ENCODE measurements at places on chromosomes 6 and 20. TPM values are rescaled to one million over a fixed set of nuclear protein-coding genes. Genes with fewer than 3 reads are reported as not detected.

Gene GRIK2
- total RNA-seq, result 0.90 TPM

Gene DLL1
- 2.7 TPM for total RNA-seq

Gene KHDRBS2
- 2.7 TPM for total RNA-seq

Gene TTI1
- 37.4 TPM for total RNA-seq

DNA sequence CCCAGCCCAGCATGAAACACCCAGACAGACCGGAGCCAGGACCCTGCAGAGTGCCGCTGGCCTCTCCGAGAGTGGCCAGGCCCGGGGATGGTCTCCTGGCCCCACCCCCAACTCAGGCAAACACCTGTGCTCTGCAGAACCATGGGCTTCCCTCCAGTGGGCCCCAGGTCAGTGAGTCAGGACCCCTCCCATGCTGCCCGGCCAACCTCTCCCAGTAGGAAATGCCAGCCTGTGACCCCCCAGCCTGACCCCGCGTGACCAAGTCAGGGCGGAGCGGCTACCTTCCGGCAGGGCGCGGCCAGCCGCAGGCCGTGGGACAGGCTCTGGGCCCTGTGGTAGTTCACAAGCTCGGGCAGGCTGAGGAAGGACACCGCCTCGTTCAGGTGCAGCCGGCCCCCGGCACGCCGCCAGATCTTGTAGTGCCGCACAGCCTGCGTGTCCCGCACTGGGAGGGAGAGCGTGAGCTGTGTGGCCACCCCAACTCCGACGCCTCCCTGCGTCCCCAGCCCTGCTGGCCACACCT, 3.2 kb downstream of the PTK6 start:
- H3K27me3 ChIP-seq, result no peaks in the 10 kb centered on the region
- H3K27ac ChIP-seq, result no peak overlapping the region
- H3K4me3 ChIP-seq, result no peak overlapping the region
- DNase-seq, result no peak
- H3K36me3 ChIP-seq, result no peaks in the 10 kb centered on the region

DNA sequence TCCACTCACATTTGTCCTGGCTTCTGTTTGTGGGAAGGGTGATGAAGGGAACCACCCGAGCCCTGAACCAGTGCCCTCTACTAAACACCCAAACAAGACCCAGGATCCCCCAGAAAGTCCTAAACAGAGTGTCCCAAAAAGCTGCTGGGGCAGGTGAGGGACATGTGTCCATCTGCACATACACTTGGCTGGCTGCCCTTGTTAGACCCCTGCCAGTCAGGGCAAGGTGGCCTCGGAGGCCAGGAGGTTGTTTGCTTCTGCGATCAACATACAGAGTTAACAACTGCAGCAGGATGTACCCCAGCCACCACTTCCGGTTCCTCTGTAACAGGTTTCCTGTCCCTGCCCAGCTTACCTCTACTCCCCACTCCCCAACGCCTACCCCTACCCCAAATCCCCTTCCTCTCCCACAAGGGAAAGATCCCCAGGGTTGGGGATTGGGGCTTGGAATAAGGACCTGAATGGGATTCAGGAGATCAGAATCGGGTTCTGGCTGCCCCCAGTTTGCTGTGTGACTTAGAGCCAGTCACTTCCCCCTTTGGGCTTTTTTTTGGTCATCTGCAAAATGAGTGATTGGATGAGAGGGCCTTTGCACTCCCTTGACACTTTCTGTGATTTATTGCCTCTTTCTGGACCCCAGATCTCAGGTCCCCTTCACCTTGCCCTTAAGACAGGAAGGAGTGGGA, 13.9 kb downstream of the DEF6 start:
- H3K27ac ChIP-seq, result no peak overlapping the region
- no peaks in the 10 kb centered on the region for H3K4me1 ChIP-seq
- H3K27me3 ChIP-seq, result no peaks in the 10 kb centered on the region
- H3K36me3 ChIP-seq, result no peaks in the 10 kb centered on the region
- H3K4me3 ChIP-seq, result no peak overlapping the region

DNA sequence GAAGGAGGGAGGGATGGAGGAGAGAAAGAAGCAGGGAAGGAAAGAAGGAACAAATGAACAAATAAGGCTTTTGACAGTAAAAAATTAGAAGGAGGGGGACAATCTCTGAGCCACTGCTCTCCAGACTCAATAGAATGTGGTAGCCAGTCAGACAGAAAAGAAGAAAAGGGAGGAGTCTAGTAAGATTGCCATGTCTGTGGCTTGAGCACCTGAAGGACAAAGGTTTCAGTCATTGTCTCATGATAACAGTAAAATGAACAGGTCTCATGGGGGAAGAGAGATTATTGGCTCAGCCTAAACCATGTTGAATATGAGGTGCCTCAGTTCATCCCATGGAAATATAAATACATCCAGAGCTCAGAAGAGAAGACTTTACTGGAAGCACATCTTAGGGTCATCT, 14.0 kb upstream of the LOC128125822 start:
- no peak overlapping the region for H3K27ac ChIP-seq
- H3K4me3 ChIP-seq, result no peak overlapping the region
- no peaks in the 10 kb centered on the region for H3K4me1 ChIP-seq

DNA sequence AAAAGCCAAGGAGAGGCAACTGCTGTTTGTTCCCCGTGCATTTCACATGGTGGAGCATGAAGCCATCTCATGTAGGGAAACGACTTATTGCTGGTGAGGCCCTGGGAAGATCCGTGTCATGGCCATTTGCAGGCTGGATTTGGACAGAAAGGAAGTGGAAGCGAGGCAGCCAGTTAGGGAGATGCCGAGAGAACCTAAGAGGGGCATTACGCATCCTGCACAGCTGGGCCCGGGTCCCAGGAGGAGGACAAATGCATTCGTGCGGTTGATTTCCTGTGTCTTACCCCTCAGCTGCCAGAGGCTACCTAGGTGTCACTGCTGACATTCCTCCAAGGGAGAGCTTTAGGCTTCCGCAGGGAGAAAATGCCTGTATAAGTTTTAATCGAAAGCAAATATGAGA, 316.2 kb upstream of the CDYL start:
- H3K36me3 ChIP-seq, result peaks cover 8% of the 10 kb centered on the region
- H3K4me3 ChIP-seq, result no peak overlapping the region
- no peaks in the 10 kb centered on the region for H3K27me3 ChIP-seq
- H3K4me1 ChIP-seq, result no peaks in the 10 kb centered on the region
- H3K27ac ChIP-seq, result no peak overlapping the region
- no peak for DNase-seq

- no peak for DNase-seq
- H3K4me3 ChIP-seq, result no peak overlapping the region
- no peaks in the 10 kb centered on the region for H3K4me1 ChIP-seq
- H3K27ac ChIP-seq, result no peak overlapping the region
- H3K27me3 ChIP-seq, result no peaks in the 10 kb centered on the region
These were observed 506.0 kb downstream of the RFPL4B start for GRCh38 chr6:112853162-112853561.

DNA sequence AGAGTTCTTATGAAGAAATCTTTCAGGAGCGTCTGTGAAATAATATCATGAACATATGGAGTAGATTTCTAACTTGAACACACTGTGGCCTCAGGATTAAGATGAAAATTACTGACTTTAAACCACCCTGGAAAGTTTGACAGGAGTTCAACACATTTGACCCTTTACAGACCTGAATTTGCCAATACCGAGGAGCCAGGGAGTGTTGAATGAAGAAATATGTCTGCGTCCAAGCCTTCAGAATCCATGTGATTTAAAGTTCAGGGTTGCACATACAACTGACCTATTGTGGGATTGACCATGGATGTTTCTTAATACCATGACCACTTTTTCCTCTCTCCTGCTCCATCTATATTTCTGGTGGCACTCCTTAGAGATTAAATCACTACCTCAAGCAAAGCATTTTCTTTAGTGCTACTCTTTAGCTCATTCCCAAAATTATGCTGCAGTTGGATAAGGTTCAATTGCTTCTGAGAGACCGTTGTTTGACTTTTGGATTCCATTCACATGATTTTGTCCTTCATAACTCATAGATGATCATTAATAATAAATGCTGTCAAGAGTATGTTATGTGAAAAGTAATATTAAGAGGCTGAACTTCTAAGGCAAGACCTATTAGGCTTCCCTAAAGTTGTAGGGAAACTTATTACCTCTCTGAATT, 57.4 kb downstream of the PRL start:
- H3K36me3 ChIP-seq, result peaks cover 23% of the 10 kb centered on the region
- H3K4me3 ChIP-seq, result no peak overlapping the region
- H3K27me3 ChIP-seq, result no peaks in the 10 kb centered on the region
- H3K4me1 ChIP-seq, result no peaks in the 10 kb centered on the region
- no peak overlapping the region for H3K27ac ChIP-seq

DNA sequence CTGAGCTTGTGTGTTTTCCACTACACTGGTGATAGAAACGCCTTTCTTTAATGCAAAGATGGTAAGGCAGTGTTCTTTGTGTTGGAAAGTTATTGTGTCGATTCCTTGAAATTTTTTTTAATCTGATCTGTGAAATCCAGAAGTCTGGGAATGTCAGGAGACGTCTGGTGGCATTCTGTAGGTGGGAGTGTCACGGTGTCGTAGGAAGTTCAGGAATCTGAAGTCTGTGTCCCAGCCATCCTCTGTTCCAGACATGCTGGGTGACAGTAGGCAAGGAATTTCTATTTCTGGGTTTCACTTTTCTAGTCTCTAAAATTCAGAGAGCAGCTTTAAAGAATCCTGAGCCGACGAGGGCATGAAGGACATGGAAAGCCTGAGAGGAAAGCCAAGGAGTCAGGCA, 223.8 kb downstream of the ZNF217 start:
- no peak overlapping the region for H3K27ac ChIP-seq

GRCh38 chr20:54479138-54479906, 3.9 kb downstream of the DOK5 start:
- no peaks in the 10 kb centered on the region for H3K36me3 ChIP-seq
- peaks cover 7% of the 10 kb centered on the region for H3K4me1 ChIP-seq
- peak; percentile 38 for DNase-seq
- peaks cover 3% of the 10 kb centered on the region for H3K27me3 ChIP-seq
- no peak overlapping the region for H3K4me3 ChIP-seq
- no peak overlapping the region for H3K27ac ChIP-seq

DNA sequence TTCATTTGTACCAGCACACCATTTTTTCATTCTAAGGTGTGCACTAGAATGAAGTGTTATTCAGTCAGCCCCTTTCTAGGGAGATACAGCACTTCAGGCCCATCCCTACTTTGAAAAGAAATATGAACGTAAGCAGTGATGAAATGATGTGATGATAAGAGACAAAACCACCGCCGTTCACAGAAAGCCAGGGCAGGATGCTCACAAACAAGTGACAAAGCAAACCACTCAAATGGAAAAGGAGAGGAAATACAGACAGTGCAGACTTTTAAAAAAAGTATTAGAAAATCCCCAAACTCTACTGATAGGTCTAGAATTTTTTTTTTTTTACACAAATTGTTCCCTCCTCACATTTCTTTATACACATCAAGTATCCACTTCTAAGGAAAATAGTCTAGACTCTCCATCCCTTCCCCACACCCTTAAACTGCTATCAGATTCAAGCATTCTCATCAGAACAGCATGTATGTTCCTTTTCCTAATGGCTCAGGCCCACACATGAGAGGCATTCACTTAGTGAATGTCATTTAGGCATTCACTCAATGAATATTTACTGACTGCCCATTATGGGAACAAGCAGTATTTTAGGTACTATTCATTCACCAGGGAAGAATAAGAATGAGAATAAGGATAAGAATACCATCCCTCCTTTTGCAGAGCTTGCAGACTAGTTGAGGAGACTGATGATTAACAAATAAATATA, 243.5 kb downstream of the GMPR start:
- no peak overlapping the region for H3K4me3 ChIP-seq
- DNase-seq, result no peak
- H3K27me3 ChIP-seq, result no peaks in the 10 kb centered on the region
- no peak overlapping the region for H3K27ac ChIP-seq

GRCh38 chr20:35891375-35891774, 62.9 kb downstream of the SCAND1 start:
- no peaks in the 10 kb centered on the region for H3K27me3 ChIP-seq
- H3K27ac ChIP-seq, result no peak overlapping the region
- no peak for DNase-seq
- H3K4me3 ChIP-seq, result no peak overlapping the region
- peaks cover 5% of the 10 kb centered on the region for H3K36me3 ChIP-seq

DNA sequence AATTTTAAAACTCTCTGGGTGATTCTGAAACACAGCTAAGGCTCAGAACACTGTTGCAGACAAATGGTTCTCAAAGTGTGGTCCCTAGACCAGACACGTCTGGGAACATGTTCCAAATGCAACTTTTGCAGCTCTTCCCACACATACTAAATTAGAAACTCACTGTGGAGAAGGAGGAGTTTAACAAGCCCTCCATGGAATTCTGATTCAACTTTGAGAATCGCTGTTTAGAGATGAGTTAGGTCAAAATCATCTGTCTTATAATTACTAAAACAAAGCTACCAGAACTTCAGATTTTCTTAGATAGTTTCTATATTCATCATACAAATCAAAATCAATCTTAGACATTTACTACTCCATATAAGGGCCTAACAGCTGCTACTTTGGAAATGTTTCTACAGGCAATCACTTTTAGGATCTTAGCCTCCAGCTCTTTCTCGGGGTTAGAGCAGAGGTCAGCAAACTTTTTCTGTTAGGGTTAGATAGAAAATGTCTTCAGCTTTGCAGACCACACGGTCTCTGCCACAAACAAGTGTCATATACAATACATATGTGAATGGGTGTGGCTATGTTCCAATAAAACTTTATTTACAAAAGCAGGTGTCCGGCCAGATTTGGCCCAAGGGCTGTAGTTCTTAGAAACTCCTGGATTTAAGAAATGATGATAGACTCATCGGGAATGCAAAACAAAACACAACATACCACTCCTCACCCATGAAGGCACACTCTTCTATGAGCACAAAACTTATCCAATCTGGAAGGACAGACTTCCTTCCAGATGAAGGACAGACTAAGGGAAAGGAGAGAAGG, 50.0 kb upstream of the ARHGAP18 start:
- H3K4me3 ChIP-seq, result no peak overlapping the region
- no peaks in the 10 kb centered on the region for H3K36me3 ChIP-seq
